ENCODE measurements at places on chromosomes 1 and 21. TPM values are rescaled to one million over a fixed set of nuclear protein-coding genes. Genes with fewer than 3 reads are reported as not detected.

DNA sequence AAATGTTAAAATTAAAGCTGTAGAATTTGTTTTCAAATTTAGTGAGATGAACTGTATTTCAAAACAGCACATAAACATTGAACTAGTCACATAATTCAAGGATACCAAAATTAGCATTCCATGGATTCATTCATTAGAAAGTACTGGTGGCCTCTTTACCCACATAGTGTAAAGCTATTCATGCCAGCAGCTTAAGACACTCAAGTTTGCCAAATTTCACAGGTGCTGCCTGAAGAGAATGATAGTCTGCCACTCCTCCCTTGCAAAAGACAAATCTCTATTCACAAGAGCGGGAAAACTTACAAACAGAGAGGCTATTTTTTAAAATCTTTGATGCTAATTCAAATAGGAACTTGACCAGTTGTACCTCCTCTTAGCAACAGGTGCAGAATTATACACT is 337.0 kb downstream of the BRINP3 start:
- DNase-seq: no peak

- DNase-seq: no peak
Measured at GRCh38 chr1:30373471-30374399, 349.6 kb downstream of the MATN1 start.

DNA sequence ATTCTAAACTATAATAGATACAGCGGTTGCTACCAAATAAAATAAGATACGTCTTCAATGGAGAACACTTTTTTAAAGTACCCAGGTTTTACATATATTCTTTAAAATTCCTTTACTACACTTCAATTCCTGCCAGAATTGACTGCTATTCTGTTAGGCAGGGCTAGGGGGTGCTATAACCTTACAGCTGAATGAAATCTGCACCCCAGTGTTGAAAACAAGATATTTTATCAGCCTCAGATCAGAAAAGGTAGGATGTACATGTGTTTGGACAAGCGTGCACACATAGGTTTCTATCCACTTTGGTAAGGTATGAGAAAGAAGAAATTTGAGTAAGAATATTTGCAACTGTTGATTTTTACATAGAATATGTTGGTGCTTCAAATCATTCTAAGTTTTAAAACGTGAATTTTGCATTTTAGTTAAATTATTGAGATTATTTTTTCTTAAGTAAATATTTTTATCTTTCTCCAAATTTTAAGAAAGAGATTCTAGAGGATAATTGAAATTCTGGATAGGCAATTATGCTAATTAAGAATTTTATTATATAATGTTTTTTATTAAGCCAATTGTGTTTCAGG is 490.8 kb upstream of the ADGRL4 start:
- peak; percentile 36 for DNase-seq

DNA sequence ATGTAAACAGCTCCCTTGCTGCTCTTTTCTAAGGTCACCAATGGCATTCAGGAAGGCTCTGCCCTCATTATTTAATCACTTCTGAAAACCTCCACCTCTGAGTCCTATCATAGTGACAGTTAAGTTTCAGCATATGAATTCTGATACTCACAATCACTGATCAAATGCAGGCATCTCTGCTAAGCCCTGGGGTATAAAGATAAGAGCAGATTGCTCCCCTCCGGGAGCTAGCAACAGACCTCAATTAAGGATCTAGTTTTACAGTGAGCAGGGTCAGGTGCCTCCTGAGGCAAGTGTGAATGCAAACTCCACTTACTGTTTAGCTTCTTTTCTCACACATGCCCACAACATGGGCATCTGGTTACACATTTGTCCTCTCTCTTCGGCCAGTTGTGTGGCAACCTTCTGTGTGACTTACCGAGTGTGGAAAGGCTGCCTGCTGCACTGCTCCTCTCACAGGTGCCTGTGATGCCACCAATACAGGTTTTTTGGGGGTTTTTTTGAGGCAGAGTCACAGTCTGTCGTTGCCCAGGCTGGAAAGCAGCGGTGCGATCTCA is 15.0 kb downstream of the IL10RB start:
- no peak for DNase-seq

DNA sequence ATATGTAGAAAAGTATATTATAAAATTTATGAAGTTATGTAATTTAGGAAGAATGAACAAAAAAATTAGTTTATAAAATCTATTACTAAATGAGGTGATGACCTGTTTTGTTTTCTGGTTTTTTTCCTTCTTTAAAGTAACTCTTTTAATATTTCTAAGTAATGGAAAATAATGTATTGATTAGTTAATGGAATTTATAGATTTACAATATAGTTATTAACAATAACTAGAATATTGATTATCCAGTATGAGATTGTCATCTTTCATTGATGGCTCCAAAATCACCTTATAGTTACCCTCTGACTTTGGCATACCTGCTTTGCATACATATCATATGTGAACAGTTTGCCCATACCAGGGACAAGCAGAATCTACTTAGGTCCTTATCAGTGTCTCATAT is 23.4 kb downstream of the CAMSAP2 start:
- DNase-seq: no peak

DNA sequence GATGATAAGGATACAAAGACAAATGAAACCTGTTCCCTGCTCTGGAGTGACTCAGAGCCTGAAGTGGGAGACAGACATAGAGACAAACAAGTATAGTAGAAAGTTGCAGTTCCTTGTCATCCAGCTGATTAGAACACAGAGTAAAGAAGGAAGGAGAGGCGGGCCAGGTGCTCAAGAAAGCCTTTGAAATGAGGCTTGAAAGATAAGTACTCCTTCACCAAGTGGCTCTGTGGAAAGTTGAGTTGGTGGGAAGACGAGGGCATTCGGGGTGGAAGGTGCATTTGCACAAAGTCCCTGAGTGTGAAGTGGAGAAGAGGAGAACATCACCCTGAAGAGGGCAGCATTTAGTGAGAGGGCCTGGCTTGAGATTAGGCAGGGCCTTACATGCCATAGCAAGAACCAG is 17.0 kb downstream of the MARK1 start:
- DNase-seq: peak; percentile 25

- no peak for DNase-seq
Measured at GRCh38 chr1:148333875-148334338, 149.2 kb downstream of the PPIAL4G start.

GRCh38 chr1:41773842-41774241 is 144.9 kb downstream of the HIVEP3 start:
- DNase-seq: no peak

- DNase-seq: peak; percentile 10
Measured at GRCh38 chr1:103025858-103026409, 82.4 kb downstream of the COL11A1 start.

DNA sequence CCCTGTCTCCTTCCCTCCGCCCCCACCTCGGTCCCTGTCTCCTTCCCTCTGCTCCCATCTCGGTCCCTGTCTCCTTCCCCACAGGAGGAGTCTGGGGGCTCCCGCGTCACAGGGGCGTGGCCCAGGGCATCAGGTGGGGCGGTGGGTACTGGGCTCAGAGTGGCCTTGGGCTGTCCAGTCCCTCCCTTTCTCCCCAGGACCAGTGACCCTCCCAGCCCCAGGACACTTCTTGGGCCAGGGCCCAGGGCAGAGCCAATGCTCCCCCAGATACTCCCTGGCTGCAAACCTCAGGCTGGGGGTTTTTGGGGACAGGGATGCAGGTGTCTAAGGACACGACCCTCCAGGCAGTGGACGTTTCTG is 6.8 kb upstream of the RNF223 start:
- peak; percentile 77 for DNase-seq

DNA sequence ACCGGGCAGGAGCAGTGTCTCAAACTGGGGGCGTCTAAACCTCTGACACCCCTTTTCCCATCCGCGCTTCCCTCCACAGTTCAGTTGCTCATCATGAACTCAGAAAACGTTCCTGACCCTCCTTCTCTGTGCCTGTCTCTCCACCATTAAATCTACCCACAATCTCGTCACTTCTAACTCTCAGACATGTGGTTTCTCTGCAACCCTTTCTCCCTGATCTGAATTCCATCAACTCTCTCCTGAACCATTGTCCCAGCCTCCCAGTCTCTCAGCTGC is 3.8 kb downstream of the TTC34 start:
- no peak for DNase-seq

DNA sequence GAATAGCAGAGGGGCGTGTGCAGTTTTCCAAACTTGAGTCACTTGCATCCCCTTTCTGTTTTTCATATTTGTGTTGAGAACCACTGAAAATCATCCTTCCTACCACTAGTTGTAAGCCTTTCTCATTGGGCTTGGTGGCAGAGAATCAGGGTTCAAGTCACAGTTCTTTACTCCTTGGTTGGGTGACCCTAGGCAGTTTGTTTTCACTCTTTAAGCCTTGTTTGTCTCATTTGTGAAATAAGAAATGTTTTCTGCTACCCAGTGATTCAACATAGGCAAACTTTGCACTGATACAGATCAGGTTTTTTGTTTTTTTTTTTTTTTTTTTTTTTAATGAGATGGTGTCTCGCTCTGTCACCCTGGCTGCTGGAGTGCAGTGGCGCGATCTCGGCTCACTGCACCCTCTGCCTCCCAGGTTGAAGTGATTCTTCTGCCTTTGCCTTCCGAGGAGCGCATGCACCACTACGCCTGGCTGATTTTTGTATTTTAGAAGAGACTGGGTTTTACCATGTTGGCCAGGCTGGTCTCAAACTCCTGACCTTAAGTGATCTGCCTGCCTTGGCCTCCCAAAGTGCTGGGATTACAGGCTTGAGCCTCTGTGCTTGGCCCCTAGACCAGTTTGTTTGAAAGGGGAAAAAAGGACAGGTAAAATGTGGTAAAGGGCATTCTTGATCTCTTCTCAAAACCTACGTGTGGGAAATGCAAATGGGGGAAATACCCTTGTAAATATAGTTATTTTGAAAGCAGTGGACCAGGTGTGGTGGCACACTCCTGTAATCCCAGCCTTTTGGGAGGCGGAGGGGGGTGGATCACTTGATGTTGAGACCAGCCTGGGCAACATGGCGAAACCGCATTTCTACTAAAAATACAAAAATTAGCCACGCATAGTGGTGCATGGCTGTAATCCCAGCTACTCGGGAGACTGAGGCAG is 3.2 kb downstream of the CLIC4 start:
- DNase-seq: no peak

DNA sequence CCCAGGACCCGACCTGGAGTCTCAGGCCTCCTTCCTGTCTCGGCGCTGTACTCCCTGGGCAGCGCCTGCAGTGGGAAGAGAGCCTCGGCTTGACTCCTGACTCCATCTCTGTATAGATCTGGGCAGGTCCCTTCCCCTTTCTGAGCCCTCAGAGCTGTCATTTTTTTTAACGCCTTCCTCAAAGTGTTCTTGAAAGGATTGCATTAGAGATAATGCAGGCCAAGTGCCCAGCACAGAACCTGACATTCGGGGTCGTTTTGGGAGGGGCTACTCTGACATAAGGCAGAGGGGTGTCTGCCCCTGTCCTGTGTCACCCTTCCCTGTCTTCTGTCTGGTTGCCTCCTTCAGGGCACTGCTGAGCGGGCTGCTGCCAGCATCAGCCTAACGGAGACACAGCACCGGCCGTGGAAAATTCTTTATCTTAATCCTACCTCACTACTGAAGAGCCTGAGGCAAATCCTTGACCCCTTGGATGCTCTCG is 271.6 kb downstream of the TRABD2B start:
- DNase-seq: peak; percentile 55

GRCh38 chr1:48076017-48076416 is 78.8 kb upstream of the TRABD2B start:
- no peak for DNase-seq

GRCh38 chr1:222897527-222898190 is 82.8 kb downstream of the DISP1 start:
- DNase-seq: no peak

DNA sequence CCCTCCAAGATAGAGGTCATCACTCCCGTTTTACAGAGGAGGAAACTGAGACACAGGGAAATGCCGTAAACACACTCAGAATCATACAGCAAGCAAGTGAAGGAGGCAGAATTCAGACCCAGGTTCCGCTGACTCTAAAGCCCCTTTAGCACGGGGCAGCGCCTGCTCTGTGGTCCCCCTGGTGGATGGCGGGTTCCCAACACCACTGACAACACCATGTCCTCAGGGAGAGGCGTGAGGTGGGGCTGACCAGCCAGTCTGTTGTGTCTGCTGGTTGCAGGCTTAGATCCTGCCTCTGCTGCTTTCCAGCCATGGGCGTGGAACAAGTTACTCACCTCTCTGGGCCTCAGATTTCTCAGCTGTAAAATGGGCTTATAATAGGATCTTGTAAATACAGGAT is 617.3 kb downstream of the MATN1 start:
- DNase-seq: peak; percentile 87

- DNase-seq: no peak
Measured at GRCh38 chr1:183103147-183103546, 79.9 kb downstream of the LAMC1 start.

- peak; percentile 84 for DNase-seq
Measured at GRCh38 chr1:30856260-30856790, 52.2 kb downstream of the SDC3 start.

- DNase-seq: no peak
Measured at GRCh38 chr1:221778125-221778524, 36.2 kb upstream of the DUSP10 start.

DNA sequence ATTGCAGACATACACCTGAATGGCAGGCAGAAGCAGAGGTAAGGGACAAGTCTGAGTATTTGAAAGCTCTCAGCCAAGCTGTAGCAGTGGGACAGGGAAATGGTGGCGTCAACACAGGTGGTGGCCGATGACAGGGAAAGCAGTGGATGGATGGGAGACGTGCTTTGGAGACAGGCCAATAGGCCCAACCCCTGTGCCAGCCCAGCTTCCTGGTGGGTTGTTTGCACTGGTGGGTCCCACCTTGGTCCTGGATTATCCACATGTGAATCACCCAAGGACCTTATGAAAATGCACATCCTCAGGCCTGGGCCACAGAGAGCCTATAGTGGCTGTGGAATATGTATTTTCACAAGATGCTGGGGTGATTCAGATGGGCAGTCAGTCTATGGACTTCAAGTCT is 203.7 kb upstream of the VAMP3 start:
- no peak for DNase-seq

GRCh38 chr1:240936911-240937668 is 325.1 kb upstream of the GREM2 start:
- no peak for DNase-seq

DNA sequence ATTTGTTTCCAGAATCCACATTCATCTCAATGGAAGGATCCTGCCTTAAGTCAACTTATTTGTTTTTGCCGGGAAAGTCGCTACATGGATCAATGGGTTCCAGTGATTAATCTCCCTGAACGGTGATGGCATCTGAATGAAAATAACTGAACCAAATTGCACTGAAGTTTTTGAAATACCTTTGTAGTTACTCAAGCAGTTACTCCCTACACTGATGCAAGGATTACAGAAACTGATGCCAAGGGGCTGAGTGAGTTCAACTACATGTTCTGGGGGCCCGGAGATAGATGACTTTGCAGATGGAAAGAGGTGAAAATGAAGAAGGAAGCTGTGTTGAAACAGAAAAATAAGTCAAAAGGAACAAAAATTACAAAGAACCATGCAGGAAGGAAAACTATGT is 2.6 kb downstream of the GADD45A start:
- no peak for DNase-seq

GUCA2B gene
- not detected for total RNA-seq

SPAG17 gene
- total RNA-seq: 0.67 TPM

CENPF gene
- 76.7 TPM for total RNA-seq

CRTC2 gene
- total RNA-seq: 17.1 TPM

S100A14 gene
- 1.8 TPM for total RNA-seq

CLCA4 gene
- total RNA-seq: not detected

EXO1 gene
- total RNA-seq: 50.4 TPM

CRYZL1 gene
- 20.0 TPM for total RNA-seq

ERVH48-1 gene
- 42.9 TPM for total RNA-seq

MRAP gene
- not detected for total RNA-seq

KCNN3 gene
- total RNA-seq: 0.62 TPM
